ENCODE measurements at places on chromosomes 12 and 14. TPM values are rescaled to one million over a fixed set of nuclear protein-coding genes. Genes with fewer than 3 reads are reported as not detected.
A peak's percentile ranks its signal among the peaks of the same experiment; 100 is the strongest.

DNA sequence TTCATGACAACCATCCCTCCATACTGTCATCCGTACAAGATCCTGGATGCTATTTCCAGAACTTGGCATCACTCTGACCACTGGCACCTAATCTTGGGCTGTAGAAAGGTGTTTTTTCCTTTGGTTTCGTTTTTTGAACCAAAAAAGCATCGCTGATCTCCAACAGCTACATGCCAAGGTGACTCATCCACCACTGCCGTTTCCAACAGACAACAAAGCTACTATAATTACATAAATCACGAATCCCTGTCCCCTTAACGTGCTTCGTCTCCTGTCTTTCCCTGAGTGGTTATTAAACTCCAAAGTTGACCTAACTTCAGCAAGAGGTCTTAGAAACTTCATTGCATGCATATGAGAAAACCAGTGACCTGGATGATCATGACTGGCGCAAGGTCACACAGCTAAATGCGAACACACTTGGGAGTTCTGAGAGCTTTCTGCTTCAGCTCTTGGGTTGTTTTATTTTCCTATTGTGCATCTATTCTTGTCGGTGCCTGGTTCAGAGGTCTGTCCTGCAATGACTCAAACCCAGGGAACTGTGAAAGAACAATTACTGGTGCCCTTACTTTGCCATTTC lies 99.9 kb downstream of the PPM1H start:
- H3K27me3 ChIP-seq: peaks cover 10% of the 10 kb centered on the region
- H3K36me3 ChIP-seq: no peaks in the 10 kb centered on the region
- H3K4me3 ChIP-seq: no peak overlapping the region

GRCh38 chr12:45853550-45853949 lies 124.0 kb downstream of the ARID2 start:
- no peaks in the 10 kb centered on the region for H3K4me1 ChIP-seq
- no peak overlapping the region for H3K4me3 ChIP-seq
- peaks cover 41% of the 10 kb centered on the region for H3K36me3 ChIP-seq
- H3K27ac ChIP-seq: no peak overlapping the region

GRCh38 chr14:105312973-105313372 lies 1.6 kb upstream of the PACS2 start:
- DNase-seq: no peak
- H3K27me3 ChIP-seq: peaks cover 8% of the 10 kb centered on the region

DNA sequence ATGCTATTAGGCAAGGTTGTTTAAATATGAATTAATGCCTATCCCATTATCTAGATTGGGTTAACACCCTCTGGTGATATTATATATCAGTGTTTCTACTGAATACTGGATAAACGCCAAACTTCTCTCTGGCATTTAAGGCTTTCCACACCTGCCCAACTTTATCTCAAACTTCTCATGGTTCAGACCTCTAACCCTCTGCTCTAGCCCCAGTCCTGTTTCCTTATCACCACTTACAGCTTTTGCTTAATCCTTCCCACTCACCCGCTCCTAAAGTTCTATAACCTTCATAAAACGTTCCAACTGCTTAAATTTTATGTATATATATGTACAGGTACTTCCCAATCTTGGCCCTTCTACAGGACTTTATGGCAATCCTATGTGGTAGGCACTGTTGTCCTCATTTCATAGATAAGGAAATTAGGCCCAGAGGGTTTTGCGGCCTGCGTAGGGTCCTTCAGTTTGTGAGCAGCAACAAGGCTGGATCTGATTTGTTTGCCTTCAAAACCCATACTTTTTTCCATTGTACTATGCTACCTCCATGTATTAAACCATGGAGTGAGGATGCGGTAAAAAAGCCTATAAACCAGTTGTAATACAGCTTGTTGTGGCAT lies 1.2 kb downstream of the LPCAT3 start:
- no peaks in the 10 kb centered on the region for H3K27me3 ChIP-seq
- H3K36me3 ChIP-seq: peaks cover 11% of the 10 kb centered on the region
- peak overlapping the region; percentile 95 for H3K27ac ChIP-seq
- H3K4me1 ChIP-seq: peaks cover 42% of the 10 kb centered on the region
- DNase-seq: no peak
- H3K4me3 ChIP-seq: peak overlapping the region; percentile 93

DNA sequence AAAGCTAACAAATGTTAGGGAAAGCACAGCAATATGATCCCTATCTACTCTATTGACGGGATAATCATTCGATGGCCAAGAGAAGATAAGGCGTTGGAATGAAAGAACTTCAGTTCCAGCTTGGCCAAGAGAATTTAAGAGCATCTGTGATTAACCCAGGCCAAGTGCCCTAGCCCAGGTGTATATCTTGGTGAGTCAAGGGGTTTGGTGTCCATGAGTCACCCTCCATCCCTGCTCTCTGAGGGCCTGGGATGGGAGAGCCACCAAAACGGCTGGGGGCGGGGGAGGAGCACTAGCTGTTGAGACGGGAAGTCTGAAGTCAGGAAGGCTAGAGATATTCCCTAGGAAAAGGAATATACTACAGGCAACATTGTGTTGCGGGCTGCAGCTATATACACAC lies 13.0 kb downstream of the TBPL2 start:
- no peak for DNase-seq
- H3K27ac ChIP-seq: no peak overlapping the region
- no peak overlapping the region for H3K4me3 ChIP-seq
- peaks cover 5% of the 10 kb centered on the region for H3K4me1 ChIP-seq
- H3K27me3 ChIP-seq: peaks cover 4% of the 10 kb centered on the region
- H3K36me3 ChIP-seq: no peaks in the 10 kb centered on the region

- DNase-seq: no peak
- no peaks in the 10 kb centered on the region for H3K36me3 ChIP-seq
- peaks cover 27% of the 10 kb centered on the region for H3K27me3 ChIP-seq
- no peak overlapping the region for H3K4me3 ChIP-seq
Observed at GRCh38 chr14:75318353-75318752, 39.7 kb downstream of the FOS start.

- H3K27ac ChIP-seq: no peak overlapping the region
- no peaks in the 10 kb centered on the region for H3K36me3 ChIP-seq
- peaks cover 9% of the 10 kb centered on the region for H3K27me3 ChIP-seq
- no peak for DNase-seq
Observed at GRCh38 chr12:65935906-65936901, 111.9 kb downstream of the HMGA2 start.

STON2 gene
- 0.44 TPM for total RNA-seq

OTX2 gene
- total RNA-seq: not detected

ALG10B gene
- total RNA-seq: 11.8 TPM

RPL10L gene
- not detected for total RNA-seq

CDH24 gene
- total RNA-seq: 1.2 TPM

Data from activated T-helper 1 cell treated with anti-CD3 and anti-CD28 coated beads, Interleukin-12 subunit alpha, Interleukin-12 subunit beta, Interleukin-2, Interleukin-4 antibody, amounts not matched to agents 30 ng/mL and 10 ng/mL and 1 ng/mL, durations not matched to agents 14 hours and 24 hours and 36 hours (primary cell).